ENCODE measurements at places on chromosomes 6 and 20.
A peak's percentile ranks its signal among the peaks of the same experiment; 100 is the strongest.

GRCh38 chr20:61833807-61834610 lies 231.7 kb downstream of the TAF4 start:
- DNase-seq: no peak

GRCh38 chr6:2827142-2827541 lies 14.5 kb downstream of the SERPINB1 start:
- DNase-seq: no peak

DNA sequence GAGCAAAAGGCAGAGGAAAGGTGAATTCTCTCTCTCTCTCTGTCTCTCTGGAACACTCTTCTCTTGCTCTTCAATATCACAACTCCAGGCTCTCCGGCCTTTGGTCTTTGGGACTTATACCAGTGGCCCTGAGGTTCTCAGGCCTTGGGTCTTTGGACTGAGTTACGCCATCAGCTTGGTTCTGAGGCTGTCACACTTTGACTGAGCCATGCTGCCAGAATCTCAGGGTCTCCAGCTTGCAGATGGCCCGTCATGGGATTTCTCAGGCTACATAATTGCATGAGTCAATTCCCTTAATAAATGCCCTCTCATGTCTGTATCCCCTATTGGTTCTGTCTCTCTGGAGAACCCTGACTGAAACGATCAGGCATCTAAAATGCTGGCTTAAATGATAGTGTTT lies 12.9 kb downstream of the BTN2A1 start:
- DNase-seq: no peak

DNA sequence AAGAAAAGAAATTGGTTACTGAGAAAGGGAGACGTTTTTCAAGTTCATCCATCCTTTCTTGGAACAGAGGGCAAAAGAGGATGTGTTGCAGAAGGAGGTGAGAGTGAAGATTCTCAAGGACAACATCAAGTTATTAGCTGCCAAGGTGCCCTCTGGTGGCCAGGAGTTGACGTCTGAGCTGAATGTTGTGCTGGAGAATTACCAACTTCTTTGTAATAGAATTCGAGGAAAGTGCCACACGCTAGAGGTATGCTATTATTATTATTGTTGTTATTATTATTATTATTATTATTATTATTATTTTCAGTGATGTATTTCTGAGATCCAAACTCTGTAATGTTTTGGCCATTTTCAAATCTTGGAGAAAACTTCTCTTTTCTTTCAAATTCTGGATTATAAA lies 197.0 kb downstream of the UTRN start:
- peak; percentile 60 for DNase-seq

DNA sequence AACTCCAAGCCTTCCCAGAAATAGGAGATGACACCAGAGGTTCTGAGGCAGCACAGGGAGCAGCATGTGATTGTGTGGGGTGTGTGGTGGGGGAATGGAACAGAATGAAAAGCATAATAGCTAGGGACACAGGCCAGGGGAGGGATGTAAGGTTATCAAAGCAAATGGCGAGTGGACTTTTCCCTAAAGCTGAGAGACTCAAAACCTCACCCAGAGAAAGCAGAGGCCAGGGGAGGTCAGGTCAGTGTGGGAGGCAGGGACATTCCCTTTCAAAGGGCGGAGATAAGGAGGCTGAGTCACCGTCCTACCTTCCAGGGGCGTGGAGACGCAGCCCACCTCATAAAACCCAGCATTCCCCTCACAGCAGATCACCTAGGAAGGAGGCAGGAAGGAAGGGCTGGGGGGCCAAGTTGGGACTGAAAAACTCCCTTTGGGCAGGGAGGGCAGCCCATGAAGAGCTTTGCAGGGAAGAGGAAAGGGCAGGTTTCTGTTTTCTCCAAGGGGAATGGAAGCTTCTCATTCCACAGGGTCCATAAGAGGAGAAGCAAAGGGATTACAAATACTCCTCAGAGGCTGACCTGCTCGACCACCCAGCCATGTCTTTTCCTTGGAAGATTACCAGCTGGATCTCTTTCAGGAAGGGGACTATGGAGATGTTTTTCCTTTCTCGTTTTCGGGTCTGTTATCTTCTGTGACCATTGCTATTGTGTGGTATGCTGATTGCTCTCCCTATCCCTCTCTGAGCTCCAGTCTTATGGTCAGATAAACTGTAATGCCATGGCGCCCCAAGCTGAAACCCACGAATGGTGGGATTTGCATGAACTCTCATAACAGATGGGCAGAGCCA lies 9.6 kb upstream of the LY6G5C start:
- no peak for DNase-seq
